ENCODE measurements at places on chromosomes 11 and 22. TPM values are rescaled to one million over a fixed set of nuclear protein-coding genes. Genes with fewer than 3 reads are reported as not detected.

The AQP11 gene
- 0.34 TPM for total RNA-seq

The RFPL1 gene
- total RNA-seq, result not detected

The CNGA4 gene
- total RNA-seq, result 0.07 TPM

The PANX2 gene
- 1.4 TPM for total RNA-seq

The RHOD gene
- total RNA-seq, result 199 TPM

The SERGEF gene
- total RNA-seq, result 19.7 TPM

Measured in nasal cavity respiratory epithelium epithelial cell of viscerocranial mucosa (primary cell).